ENCODE measurements at places on chromosomes 5 and 9.

DNA sequence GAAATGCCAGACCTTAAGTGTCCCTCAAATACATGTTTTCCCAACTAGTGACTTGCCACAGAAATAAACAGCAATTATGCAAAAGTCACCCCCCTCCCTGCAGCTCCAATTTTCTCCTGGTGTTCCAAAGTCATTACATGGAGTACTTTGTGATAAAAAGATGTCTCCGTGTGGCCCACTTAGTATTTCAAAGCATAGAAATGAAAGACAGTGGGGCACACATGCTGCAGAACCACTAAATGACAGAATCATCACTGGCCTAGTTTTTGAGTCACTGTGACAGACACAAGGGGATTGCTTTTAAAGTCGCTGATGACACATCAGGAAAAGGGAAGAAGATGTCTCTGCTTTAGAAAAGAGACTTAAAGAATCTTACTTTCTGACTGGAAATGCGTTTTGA, 323.4 kb downstream of the PSAT1 start:
- no peak for DNase-seq

GRCh38 chr5:164394686-164395194, 889.3 kb downstream of the MAT2B start:
- DNase-seq: no peak

DNA sequence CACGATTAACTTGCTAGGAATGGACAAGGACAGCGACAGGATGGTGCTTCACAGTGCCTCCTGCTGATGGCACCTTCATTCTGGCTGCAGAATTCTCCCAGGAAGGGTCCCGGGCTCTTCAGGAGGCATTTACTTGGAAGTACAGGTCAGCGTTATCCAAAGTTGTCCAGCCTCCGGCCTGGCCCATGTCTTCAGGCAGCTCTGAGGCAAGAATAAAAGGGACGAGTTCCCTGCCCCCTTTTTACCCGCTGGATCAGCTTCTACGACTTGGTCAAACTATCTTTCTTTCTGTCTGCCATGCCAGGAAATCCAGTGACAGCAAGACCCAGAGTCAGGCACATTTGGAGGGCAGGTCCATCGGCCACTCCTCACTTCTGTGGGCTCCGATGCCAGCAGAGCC, 23.4 kb upstream of the GABBR2 start:
- DNase-seq: no peak

- no peak for DNase-seq
Measured at GRCh38 chr5:143836161-143836725, 24.3 kb downstream of the HMHB1 start.

DNA sequence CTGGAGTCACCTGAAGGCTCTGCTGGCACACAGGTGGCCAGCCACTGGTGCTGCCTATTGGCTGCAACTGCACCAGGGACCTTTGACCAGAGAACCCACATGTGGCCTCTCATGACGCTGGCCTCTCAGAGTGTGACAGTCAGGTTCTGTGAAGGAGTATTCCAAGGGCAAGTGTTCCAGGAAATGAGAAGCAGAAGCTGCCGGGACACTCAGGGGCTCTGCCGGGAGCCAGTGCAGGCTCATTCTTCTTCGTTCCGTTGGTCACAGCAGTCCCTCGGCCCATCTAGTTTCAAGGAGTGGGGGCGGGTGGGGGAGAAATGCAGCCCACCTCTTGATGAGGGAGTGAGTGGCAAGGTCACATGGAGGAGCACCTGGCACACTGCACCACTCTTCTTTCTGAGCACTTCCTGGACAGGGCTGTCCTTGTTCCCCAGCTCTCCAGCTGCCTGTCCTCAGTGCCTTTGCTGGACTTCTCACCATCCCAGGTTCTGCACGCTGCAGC, 237.5 kb downstream of the GADD45G start:
- DNase-seq: no peak

DNA sequence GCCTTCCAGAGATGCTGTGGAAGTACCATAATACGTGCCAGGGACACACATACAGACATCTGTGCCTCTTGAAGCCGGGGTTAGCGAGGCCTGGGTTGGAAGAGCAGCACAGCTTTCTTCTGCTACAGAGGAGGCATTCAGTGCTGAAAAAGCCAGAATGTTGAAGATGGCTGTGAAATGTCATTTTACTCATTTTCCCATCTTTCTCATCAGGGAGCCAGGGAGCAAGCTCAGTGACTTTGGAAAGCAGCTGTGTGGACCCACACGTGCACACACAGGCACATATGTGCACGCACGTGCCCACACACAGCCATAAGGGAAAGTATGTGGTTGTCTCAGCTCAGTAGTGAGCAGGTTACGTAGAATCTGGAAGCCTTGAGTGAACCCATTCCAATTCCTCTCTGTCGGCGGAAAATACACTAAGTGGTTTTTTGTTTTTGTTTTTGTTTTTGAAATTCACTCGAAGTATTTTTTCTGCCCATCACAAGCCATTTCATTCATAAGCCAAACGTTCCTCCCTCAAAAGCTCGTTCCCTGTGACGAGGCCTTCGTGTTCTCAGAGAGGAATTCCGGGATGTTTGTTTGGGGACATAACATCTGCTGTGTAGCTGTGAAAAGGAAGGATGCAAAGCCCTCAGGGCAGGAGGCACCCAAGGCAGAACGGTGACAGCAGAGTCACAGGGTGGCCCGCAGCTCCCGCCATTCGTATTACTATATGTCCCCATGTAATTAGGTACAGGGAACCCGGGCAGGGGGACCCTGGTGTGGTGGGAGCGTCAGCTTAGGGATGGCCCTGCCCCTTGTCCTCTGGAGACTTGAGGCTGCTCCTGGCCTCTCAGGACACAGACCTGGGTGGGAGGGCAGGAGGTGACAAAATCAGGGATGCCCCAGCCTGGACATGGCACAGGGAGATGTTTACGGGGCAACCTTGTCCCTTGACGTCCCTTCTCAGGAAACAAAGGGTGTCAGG, 29.0 kb upstream of the ANKRD33B start:
- DNase-seq: no peak

DNA sequence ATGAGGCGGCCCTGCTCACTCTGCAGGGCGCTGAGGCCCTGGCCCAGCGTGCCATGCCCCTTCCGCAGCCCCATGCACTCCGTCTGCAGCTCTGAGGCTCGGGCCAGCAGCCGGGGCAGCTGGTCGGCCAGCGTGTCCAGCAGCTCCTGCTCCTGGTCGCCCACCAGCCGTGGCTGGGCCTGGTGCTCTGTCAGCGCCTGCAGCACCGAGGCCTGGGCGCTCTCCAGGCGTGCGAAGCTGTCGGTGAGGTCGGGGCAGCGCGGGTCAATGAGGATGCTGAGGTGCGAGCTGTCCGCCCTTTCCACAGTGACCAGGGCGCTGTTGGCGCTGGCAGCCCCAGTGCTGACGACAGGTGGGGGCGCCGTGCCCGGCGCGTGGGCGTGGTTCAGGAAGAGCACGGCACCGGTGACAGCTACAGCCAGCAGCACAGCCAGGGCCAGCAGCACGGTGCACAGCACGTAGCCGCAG, 9.4 kb downstream of the FIBCD1 start:
- DNase-seq: no peak

- no peak for DNase-seq
Measured at GRCh38 chr5:169142264-169142970, 158.5 kb downstream of the SLIT3 start.

DNA sequence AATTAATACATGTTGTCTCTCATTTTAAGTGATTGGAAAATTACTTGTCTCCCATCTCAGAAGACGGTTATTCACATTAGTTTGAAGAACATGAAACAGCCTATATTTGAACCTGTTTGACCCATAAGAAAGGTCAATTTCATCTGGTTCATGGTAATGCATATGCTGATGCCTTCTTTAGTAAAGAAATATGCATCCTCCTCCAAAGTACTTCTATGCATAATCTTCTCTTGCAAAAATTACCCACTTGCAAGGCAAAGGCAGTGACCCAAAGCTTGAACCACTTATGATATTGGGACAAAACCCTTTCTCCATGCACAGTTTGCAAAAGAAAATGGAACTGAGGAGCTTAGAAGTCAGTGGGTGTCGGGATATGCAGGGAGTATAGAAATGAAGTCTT, 65.4 kb upstream of the IRX1 start:
- no peak for DNase-seq

- DNase-seq: peak; percentile 18
Measured at GRCh38 chr9:86667307-86667706, 280.0 kb downstream of the GAS1 start.

DNA sequence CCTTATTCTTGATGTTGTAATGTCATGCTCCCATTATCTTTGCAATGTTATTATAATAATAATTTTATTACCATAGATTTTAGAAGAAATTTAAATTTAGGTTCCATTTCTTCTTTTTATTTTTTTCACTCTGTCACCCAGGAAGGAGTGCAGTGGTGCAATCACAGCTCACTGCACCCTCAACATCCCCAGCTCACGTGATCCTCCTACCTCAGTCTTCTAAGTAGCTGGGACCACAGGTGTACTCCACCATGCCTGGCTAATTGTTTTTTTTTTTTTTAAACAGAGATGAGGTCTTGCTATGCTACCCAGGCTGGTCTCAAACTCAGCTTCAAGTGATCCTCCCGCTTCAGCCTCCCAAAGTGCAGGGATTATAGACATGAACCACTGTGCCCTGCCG, 11.9 kb downstream of the ZFR start:
- DNase-seq: no peak

GRCh38 chr9:91274949-91275492, 86.7 kb downstream of the AUH start:
- no peak for DNase-seq

GRCh38 chr9:27280860-27281259, 16.1 kb downstream of the EQTN start:
- no peak for DNase-seq

DNA sequence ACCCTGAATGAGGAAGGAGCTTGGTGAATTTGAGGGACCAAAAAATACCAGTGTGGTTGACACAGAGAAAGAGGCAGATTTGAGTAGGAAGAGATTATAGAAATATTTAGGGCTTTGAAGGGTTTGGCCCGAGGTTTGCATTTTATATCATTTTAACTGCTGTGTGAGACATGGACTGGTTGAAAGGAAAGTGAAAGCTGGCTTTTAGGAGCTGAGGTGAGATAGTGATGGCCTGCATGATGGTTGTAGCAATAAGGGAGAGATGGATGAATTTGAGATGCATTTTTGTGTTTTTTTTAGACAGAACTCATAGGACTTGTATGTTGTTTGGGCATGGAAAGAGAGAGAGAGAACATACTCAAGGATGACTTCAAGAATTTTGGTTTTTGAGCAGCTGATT, 21.7 kb downstream of the FER start:
- DNase-seq: no peak

DNA sequence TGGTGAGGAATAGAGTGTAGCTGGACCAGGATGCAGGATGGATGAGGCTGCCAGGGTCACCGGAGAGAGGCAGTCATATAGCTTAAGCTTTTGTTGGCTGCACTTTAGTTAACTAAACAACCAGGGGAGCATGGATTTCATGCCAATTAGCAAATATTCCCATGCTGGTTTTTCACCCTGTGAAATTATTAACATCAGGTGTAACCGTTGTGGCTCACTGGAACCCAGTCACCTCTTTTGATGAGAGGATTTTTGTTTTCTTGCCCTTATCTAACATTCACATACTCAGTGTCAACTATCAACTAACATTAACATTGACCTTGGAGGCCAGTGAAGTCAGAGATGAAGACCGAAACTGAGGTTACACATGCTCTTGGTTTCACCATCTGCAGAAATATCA, 97.2 kb upstream of the BASP1 start:
- DNase-seq: no peak

- DNase-seq: no peak
Measured at GRCh38 chr9:36017278-36017677, 19.4 kb upstream of the RECK start.

Measured in AG04450 (cell line).